Left lung (tissue), 14 donors: ENCODE measurements at places on chromosomes 16 and 17.

GRCh38 chr17:65191811-65192740, 54.9 kb downstream of the RGS9 start:
- no peak for DNase-seq

DNA sequence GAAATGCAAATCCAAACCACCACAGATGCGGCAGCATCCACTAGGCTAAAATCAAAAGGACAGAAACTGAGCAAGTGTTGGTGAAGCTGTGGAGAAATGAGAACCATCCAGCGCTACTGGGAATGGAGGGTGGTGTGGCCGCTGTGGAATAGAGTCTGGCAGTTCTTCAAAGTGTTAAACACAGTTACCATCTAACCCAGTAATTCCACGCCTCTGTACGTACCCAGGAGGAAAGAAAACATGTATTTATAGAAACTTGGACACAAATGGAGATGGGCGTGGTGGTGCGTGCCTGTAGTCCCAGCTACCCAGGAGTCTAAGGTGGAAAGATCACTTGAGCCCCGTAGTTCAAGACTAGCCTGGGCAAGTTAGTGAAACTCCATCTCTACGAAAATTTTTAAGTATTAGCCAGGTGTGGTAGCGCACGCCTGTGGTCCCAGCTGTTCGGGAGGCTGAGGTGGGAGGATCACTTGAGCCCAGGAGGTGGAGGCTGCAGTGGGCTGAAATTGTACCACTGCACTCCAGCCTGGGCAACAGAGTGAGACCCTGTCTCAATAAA, 11.6 kb downstream of the SLC25A10 start:
- DNase-seq: no peak

DNA sequence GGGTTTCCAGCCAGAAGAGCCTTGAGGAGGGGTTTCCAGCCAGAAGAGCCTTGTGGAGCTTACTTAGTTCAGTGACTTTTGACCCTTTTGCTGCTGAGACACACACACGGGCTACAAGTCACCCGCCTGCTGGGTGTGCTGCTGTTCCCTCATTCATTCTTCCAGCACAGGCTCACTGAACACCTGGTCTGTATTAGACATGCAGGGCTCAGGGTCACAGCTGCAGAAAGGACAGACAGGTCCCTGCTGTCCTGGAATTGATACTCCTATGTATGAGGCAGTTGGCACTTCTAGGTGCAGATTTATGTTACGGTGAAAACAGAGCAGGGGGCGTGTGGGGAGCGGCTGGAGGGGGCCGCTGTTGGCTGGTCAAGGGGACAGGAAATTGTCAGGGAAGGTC, 6.8 kb downstream of the CACNG4 start:
- no peak for DNase-seq

GRCh38 chr16:72536723-72537435, 364.9 kb upstream of the PMFBP1 start:
- DNase-seq: no peak

DNA sequence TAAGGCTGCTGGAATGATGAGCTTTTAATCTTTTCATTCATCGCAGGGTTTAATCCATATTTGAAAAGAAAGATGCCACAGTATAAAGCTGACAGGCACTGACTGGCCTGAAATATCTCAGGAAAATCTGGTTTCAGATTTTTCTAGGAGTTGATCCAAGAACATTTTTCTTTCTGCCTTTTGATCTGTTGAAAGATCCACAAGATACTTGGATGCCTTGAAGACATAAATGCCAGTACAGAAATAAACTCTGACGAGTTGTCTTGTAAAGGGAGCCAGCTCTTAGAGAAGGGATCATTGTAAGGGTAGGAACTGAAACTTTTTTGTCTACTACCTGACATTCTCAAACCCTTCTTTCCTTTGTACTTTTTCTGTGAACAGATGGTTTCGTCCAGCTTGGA, 25.4 kb upstream of the KRT20 start:
- no peak for DNase-seq

GRCh38 chr17:66304304-66305174, 2.1 kb downstream of the PRKCA start:
- no peak for DNase-seq

DNA sequence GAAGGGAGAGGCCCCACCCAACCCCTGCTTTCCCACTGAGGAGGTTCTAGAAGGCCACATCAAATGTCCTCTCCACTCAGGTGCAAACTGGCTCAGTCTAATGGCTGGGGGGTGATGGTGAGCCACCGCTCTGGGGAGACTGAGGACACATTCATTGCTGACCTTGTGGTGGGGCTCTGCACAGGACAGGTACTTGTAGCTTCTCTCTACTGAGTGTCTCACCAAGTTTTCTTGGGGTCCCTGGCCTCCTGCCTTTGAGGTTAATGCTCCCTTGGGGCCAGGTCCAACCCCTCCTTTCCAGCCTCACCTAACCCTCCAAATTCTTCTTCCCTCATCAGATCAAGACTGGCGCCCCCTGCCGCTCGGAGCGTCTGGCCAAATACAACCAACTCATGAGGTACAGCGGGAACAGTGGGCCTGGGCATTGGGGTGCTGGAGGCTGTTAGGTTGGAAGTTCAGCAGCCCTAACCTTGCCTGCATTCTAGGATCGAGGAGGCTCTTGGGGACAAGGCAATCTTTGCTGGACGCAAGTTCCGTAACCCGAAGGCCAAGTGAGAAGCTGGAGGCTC, 5.7 kb downstream of the ENO3 start:
- peak; percentile 85 for DNase-seq

DNA sequence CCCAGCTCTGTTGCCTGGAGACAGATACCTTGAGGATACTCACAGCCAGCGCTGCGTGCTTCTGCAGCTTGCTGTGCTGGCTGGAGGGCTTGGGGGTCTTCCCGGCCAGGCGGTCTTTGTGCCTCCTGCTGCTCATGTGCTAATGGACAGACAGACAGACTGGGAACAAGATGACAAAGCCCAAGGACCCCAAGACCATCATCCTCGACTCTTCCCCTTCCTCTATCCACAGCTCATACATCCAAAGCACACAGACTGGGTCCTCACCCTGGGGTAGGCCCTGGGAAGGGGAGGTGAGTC, 7.7 kb downstream of the NKIRAS2 start:
- DNase-seq: no peak
